ENCODE measurements at places on chromosomes 16 and 17.

GRCh38 chr17:83180264-83180995 is 101.0 kb downstream of the METRNL start:
- peak; percentile 8 for DNase-seq

DNA sequence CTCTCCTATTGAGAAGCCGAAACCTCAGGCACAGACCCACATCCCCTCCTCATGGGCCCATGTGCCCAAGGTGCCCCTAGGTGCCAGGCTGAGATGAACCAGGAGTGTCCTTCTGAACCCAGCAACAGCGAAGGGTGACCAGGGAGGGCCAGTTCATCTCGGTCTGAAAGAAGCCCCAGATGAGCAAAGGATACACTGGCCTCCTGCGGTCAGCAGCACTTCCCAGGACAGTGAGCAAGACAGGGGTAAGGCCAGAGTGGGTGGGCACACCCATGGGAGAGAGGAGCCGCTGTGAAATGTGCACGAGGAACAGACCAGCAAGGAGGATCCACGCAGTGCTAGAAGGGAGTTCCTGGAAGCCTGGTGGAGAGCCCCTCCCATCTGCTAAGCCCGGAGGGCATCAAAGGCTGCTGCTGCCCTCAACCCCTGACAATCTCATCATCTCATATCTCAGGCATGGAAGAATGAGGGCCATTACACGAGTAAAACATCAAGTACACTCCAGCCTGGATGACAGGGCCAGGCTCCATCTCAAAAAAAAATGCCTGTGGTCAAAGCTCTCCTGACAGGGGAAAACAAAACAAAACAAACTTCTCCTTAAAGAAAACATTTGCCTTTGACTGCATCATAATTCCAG is 3.3 kb upstream of the HBZ start:
- no peak for DNase-seq

GRCh38 chr17:72270273-72270924 is 149.6 kb downstream of the SOX9 start:
- DNase-seq = no peak

GRCh38 chr17:76885894-76886290 is 17.7 kb downstream of the MGAT5B start:
- DNase-seq = no peak

- DNase-seq = no peak
Observed at GRCh38 chr17:12386225-12386624, 279.5 kb upstream of the MYOCD start.

DNA sequence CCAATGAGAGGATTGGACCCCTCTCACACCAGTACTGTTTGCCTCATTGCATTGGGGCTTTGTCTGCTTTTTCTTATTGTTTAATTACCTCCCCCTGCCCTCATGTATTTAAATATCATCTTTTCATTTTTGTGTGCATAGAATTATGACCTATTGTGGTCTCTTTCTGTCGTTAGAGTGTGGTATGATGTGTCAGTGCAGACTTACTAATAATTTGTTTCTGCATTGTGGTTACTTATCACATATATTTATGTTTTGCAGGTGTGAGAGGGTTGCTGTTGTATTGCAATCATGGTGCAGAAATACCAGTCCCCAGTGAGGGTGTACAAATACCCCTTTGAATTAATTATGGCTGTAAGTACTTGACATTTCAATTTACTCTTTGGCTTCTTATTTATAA is 2.5 kb downstream of the SEC14L1 start:
- no peak for DNase-seq

DNA sequence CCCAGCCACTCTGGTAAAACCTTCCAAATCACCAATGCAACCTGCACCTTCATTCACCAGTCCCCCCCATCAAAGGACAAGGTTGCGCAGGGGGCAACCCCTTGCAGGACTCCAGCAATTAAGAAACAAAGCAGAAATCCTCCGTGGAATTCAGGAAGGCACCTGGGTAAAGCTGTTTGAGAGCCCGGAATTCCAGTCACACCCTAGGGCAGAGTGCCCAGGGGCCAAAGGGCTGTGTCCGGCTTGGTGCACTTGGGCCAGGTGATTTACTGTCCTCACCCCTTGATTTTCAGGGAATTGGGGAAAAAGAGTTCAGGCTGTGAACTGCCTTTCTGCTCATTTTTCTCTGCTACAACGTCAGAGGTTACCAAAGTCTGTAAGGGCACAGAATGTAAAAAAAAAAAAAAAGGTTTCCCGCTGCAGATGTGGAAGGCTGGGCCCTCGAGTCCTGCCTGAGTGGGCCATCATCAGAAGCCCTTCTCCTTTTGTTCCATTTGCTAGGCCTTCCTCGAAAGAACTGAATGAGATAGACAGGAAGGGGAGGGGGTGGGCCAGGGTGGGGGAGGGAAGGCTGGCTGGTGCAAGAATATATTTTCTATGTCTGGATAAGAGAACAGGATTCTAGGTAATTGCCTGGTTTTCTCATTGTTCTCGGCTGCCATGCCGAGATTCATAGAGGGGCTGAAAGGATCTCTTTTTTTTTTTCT is 266.5 kb upstream of the PSMD7 start:
- DNase-seq = no peak

DNA sequence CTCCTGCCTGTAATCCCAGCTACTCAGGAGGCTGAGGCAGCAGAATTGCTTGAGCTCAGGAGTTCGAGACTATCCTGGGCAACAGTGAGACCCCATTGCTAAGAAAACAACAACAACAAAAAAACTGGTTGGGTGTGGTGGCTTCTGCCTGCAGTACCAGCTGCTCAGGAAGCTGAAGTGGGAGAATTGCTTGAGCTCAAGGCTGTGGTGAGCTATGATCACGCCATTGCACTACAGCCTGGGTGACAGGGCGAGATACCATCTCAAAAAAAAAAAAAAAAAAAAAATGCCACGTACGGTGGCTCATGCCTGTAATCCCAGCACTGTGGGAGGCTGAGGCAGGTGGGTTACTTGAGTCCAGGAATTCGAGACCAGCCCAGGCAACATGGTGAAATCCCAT is 34.1 kb downstream of the NME2 start:
- DNase-seq = no peak

DNA sequence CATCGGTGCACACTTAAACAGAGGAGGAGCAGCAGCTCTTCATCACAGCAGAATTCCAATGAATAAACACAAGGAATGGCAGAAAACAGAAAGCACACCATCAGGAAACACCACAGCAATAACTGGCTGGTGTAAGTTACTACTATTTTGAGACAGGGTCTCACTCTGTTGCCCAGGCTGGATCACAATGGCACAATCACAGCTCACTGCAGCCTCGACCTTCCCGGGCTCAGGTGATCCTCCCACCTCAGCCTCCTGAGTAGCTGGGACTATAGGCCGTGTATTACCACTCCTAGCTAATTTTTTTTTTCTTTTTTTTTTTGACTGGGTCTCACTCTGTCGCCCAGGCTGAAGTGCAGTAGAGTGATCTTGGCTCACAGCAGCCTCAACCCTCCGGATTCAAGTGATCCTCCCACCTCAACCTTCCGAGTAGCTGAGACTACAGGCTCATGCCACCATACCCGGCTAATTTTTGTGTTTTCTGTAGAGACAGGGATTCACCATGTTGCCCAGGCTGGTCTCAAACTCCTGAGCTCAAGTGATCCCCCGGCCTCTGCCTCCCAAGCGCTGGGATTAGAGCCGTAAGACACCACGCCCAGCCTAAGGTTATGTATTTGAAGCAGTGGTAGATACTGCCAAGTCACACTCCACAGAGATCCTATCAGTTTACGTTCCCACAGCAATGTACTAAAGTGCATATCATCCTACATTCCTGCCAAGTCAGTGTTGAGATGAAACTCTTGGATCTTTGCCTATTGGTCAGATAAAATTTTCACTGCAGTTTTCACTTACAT is 20.7 kb downstream of the TRAP1 start:
- DNase-seq = no peak

DNA sequence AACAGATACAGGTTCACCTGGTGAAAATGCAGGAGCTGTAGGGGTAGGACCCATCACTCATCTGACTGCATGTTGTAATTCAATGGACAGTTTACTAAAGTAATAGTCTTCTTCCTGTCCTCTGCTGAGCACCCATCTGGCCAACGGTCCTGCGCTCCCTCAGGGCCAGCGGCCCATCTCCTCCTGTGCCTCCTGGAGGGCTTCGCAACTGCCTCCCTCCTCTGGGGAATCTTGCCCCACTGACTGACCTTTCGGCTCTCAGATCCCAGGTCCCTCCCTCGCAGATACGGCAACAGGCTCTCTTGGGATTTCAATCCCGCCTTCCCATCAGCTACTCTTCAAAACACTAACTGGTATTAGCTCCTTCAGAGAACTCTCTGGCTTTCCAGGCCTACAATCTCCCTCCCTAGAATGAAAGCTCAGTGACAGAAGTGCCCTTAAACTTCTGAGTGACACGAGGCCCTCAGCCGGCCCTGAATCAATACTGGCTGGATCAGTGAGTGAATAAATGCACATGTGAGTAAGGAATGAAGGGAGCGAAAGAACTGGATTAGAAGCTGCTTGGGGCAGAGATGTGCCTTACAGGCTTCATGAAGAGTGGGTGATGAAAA is 1.3 kb downstream of the PEMT start:
- no peak for DNase-seq

DNA sequence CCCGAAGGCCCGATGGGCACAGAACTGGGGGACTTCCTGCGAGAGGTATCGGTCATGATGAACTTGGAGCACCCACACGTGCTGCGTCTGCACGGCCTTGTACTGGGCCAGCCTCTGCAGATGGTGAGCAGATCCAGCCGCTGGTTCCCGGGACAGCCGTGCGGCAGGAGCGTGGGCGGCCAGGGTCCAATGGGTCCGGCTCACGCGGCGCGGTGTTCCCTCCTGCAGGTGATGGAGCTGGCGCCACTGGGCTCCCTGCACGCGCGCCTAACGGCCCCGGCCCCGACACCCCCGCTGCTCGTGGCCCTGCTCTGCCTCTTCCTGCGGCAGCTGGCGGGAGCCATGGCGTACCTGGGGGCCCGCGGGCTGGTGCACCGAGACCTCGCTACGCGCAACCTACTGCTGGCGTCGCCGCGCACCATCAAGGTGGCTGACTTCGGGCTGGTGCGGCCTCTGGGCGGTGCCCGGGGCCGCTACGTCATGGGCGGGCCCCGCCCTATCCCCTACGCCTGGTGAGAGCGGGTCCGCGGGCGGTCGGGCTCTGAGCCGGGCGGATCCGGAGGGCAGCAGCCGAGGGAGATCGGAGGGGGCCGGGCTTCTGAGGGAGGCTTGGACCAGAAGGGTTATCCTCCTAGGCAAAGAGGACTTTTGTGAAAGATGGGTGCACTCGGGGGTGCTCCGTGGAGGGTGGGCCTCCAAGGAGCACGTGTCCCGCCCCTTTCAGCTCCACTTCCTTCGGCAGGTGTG is 3.0 kb downstream of the TNK1 start:
- DNase-seq = no peak

DNA sequence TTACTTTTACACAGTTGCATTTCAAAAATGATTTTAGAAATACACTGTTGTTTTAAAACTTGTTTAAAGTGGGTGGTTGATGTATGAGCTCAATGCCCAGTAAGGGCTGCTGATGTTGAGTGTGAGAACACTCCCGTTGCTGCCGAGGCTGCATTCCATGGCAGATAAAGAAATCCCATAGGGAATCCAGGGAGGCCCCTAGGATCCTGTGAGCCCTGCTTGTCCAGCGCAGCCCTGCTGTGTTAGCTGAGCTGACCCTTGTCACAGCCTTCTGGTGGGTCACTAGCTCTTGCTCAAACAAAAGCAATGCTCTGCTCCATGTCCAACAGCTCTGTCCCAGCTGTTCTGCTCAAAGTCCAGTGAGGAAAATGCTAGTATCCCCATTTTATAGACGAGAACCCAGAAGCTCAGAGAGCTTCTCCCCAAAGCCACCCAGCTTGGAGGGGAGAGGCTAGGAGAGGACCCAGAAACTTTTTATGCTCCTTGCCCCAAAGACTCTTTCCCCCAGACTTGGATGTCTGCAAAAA is 18.6 kb upstream of the COL1A1 start:
- peak; percentile 40 for DNase-seq

DNA sequence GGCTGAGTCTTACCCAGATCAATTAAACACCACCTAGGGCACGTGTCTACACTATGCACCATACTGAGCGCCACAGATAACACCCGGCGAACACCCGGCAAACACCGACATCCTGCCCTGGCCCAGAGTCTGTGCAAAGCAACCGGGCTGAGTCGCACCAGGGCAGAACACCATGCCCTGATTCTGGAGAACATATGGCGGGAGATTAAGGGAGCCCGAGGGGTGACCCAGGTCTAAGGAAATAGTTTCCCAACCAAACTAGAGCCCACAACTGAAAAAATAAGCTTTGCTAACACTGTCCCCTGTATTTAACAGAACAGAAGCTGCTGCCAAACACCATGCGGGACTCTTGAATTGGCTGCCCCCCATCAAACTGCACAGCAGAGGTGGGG is 22.1 kb downstream of the MYO18A start:
- DNase-seq = no peak

DNA sequence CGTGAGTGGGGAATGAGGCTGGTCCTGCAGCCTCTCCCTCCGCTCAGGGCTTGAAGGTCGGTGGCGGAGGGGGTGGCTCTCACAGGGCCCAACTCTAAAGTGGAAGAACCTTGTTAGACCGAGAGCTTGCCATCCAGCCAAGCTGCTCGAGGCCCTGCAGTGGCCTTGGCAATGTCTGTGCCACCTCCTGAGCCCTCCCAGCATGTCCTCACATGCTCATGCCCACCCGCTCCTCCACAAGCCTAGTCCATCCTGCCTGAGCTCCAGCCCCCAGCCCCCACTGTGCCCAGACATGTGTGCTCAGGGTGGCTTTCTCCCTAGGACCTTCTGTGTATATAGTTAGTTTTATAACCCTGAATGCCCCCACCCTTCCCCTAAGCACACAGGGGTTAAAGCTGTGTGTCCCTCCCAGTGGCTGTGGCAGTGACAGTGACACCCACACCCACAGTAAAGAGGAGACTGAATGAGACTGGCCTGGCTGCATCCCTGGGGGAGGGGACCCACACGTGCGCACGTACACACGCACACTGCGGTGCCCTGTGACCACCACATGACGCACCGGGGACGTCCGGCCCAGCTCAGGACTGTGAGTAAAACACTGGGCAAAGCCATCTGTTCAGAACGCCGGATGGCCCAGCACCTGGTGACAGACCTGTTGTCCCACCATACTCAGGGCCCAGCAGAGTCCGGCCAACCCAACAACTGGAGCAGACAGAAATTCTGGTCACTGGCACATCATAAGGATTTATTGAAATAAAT is 15.6 kb downstream of the PDK2 start:
- peak; percentile 95 for DNase-seq

GRCh38 chr16:12613131-12613991 is 190.3 kb downstream of the CPPED1 start:
- DNase-seq = no peak

DNA sequence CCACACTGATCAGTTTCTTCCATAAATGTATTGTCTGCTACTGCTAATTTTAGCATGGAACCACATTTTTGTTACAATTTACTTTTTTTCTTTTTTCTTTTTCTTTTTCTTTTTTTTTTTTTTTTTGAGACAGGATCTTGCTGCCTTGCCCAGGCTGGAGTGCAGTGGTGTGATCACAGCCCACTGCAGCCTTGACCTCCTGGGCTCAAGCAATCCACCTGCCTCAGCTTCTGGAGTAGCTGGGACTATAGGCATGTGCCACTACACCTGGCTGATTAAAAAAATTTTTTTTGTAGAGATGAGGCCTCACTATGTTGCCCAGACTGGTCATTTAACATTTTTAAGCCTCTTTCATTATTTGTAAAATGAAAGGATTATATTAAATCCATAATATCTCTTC is 19.1 kb downstream of the ZPBP2 start:
- DNase-seq = no peak

- peak; percentile 20 for DNase-seq
Observed at GRCh38 chr16:65769055-65769465, 597.4 kb upstream of the CDH5 start.

Data from adrenal gland (tissue), 19 donors.